ENCODE measurements at places on chromosomes 16 and 17. TPM values are rescaled to one million over a fixed set of nuclear protein-coding genes. Genes with fewer than 3 reads are reported as not detected.

Gene WSCD1
- total RNA-seq: 0.45 TPM

Gene RHBDL3
- total RNA-seq: 0.27 TPM

Gene ODAD4
- 9.4 TPM for total RNA-seq

Gene C17orf113
- total RNA-seq: 2.9 TPM

Gene MSI2
- total RNA-seq: 25.2 TPM

Measured in A375 (cell line).